ENCODE measurements at places on chromosomes 3 and 15. TPM values are rescaled to one million over a fixed set of nuclear protein-coding genes. Genes with fewer than 3 reads are reported as not detected.
A peak's percentile ranks its signal among the peaks of the same experiment; 100 is the strongest.

Gene TMEM212
- total RNA-seq = not detected

Gene FAM174B
- total RNA-seq = 16.3 TPM

Gene TRIM59
- total RNA-seq = 3.2 TPM

Gene ITGA11
- 0.12 TPM for total RNA-seq

Gene DAZL
- not detected for total RNA-seq

Gene WWTR1
- total RNA-seq = 55.0 TPM

Gene MESP2
- 0.32 TPM for total RNA-seq

Gene SI
- not detected for total RNA-seq

Gene CCDC54
- not detected for total RNA-seq

Gene SH2D7
- not detected for total RNA-seq

Gene CILP
- total RNA-seq = 0.32 TPM

GRCh38 chr15:57395292-57395691, 19.0 kb downstream of the CGNL1 start:
- DNase-seq = no peak

DNA sequence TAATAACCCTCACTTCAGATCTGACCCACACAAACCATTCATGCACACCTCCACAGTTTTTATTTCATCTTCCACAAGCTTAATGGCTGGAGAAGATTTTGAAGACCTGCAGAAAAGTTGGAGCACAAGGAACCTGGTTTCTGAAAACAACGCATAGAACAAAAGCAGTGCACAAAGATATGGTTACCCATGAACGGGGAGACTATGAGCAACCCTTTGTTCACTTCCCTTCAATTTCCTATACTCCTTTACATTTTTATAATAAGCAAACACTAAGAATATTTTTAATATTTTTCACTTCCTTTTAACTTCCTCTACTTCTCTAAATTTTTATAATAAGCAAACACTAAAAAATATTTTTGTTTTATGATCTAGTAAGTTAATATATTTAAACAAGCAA, 103.5 kb upstream of the UBE2E2 start:
- no peak for DNase-seq

GRCh38 chr15:62306851-62307504, 141.9 kb upstream of the C2CD4B start:
- DNase-seq = peak; percentile 87

- DNase-seq = no peak
Measured at GRCh38 chr3:151769175-151769574, 35.4 kb downstream of the AADACL2 start.

DNA sequence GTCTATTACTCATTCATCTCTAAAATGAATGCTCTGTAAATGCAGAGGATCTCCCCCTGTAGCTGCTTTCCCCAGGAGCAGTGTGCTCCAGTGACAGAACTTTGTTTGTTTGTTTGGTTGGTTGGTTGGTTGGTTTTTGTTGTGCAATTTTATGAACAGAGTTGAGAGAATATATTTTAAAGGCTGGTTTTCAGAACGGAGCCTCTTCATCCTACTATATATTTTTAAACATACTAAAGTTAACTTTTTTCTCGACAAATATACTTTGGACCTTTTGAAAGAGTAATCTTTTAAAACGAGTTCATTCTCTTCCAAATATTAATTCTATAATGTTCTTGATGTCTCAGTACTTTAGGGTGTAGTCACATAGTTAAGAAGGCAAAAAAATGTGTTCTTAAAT, 20.2 kb downstream of the RYR3 start:
- DNase-seq = no peak

GRCh38 chr3:58620421-58620820, 43.2 kb upstream of the FAM107A start:
- DNase-seq = no peak

DNA sequence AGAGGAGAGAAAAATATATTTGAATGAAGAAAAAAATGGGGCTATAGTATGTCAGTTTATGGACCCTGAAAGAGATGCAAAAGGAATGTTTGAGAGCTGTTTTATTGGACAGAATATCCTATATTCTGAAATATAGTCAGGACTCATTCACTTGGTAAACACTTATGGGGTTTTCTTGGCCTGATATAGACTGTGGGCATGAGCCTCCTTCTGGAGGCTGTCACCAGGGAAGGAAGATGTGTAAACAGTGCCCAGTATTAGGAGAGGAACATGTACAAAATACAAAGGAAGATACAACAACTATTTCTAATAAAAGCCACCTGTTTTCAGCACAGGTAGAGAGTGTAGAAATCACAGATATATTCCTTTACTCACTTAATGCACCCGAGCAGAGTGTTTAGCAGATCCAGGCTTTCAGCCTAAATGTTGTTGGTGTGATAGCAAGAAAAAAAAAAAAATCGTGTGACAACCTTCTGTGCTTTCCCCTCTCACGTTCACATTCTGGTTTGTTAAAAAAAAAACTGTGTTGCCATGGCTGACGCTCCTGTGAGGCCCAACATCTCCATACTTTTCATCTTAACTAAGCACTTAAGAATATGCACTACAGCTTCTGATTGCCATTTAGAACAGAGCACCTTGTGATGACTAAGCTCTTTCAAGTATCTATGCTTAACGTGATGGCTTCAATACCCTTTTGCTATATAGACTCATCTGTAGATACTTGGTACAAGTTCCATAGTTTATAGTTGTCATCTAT, 134.1 kb downstream of the MBNL1 start:
- no peak for DNase-seq

GRCh38 chr15:76626611-76627010, 278.5 kb downstream of the SCAPER start:
- no peak for DNase-seq

DNA sequence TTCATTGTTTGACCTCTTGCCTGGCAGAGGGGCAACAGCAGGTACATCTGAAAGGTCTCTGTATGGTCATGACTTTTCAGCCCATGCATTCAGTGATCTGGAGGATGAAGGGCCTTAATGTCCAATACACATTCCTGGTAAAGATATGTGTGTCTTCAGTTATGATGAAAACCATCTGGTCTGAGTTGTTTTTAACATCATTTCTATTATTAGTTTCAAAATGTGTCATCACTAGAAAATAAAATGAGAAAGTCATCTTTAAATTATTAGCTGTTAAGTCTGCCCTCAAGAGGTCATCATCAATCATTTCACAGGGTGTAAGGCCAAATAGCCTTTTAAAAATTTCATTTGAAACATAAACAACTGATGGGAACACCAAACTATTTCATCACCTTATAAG, 92.1 kb upstream of the PLSCR4 start:
- no peak for DNase-seq

GRCh38 chr3:37141676-37142075, 32.7 kb downstream of the LRRFIP2 start:
- no peak for DNase-seq

DNA sequence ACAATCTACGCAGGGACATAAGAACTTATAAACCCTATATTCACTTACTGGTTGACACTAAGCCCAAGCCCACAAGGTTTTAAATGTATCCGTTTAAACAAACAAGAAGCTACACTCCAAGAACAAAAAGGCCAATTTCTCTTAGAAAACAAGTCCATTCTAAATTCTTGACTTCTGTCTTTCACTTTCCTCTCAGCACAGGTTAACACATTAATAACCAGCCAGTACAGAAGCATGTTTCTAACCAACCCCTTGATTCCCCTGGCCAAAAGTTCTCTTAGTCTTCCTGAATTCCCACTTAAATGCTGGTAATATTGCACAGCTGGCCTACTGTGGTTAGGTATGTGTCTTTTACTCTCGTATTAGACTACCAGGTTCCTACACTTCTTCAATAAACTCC, 4.7 kb downstream of the DMXL2 start:
- no peak for DNase-seq
